Astrocyte (in vitro differentiated cells and primary cell): ENCODE measurements at places on chromosomes 12 and 14. TPM values are rescaled to one million over a fixed set of nuclear protein-coding genes. Genes with fewer than 3 reads are reported as not detected.

DNA sequence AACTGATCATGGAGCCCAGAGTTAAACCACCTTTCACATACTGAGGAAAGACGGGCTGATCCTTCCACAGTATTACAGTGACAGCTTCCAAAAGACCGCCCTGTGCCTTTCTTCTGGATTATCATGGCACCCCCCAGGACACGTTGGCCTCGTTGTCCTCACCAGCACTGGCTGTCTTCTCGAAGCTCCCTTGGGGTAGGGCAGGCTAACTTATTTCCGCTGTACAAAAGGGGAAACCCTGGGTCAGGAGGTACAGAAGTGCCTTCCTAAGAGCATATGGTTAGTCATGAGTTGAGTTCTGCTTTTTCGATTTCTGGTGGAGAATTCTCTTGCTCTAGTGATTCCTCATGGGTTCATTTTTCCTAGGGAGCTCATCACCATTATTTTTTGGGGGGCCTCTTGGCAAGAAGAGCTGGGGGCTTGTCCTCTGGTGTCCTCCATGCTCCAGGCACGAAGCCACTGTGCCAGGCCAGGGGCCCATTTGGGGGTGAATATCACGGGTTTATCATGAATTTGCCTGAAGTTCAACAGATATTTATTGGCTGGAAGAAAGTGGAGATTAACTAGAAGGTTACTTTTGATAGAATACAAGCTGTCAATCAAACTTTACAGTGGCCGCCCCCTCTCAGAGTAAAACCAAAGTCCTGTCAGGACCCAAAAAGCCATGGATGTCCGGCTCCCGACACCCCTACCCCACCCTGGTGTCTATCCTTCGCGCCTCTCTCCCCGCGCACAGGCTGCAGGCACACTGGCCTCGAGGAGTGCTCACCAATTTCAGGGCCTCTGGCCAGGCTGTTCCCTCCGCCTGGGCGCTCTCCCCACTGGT is 8.8 kb upstream of the TRAF3 start:
- H3K4me1 ChIP-seq: no peaks in the 10 kb centered on the region
- no peaks in the 10 kb centered on the region for H3K36me3 ChIP-seq
- H3K4me3 ChIP-seq: no peak overlapping the region
- no peak for DNase-seq

DNA sequence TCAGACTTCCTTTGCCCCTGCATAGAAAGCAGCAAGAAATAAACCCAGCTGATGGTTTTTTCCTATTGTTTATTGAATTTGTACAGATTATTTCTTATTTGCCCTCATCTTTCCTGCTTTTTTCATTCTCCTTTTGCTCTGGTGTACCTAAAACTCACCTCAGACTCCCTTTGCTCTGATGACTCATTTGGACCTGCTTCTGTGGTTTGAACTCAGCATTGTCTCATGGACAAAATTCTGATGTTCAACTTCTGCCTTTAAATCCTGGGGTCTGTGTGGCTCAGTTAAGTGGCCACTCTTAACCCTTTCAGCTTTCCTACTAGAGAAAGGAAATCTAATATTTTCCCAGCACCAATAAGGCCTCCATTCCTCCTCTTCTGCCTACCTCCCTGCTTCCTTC is 3.5 kb upstream of the SENP1 start:
- H3K27ac ChIP-seq: no peak overlapping the region
- H3K27me3 ChIP-seq: no peaks in the 10 kb centered on the region
- no peaks in the 10 kb centered on the region for H3K36me3 ChIP-seq
- H3K4me3 ChIP-seq: no peak overlapping the region

- no peak overlapping the region for H3K27ac ChIP-seq
- DNase-seq: no peak
- H3K4me3 ChIP-seq: no peak overlapping the region
- no peaks in the 10 kb centered on the region for H3K27me3 ChIP-seq
- H3K4me1 ChIP-seq: no peaks in the 10 kb centered on the region
- H3K36me3 ChIP-seq: no peaks in the 10 kb centered on the region
Measured at GRCh38 chr12:51740536-51740935, 108.0 kb downstream of the FIGNL2 start.

The FOXG1 gene
- 0.07 and 0.18 TPM in 2 replicates for total RNA-seq

DNA sequence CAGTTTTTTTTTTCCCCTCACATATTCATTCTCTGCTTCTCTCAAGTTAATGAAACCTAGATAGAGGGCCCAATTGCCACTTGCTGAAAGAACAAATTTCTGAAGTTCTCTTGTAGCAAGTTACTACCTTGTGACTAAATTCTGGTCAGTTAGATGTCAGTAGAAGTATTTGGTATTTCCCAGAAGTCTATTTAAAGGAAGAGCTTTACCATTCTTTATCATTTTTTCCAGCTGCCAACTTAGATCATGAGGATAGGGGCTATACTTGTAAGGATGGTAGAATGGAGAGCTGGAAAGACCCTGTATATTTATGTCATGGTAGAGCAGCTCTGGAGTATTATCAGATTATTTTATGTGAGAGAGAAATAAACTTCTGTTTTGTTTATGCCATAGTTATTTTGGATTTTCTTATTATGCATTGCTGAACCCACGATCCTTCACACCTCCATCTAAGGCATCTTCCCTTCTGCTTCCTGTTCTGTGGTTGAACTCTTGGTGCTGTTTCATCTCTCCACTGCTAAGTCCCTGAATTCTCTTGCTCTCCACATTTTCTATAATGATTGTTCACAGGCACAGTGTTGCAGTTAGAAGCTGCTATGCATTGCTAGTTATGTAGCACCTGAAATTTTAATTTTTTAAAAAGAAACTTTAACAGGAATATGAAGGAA is 25.9 kb downstream of the FUT8 start:
- no peaks in the 10 kb centered on the region for H3K27me3 ChIP-seq
- no peaks in the 10 kb centered on the region for H3K36me3 ChIP-seq
- DNase-seq: no peak

- no peaks in the 10 kb centered on the region for H3K36me3 ChIP-seq
- H3K27ac ChIP-seq: no peak overlapping the region
- no peaks in the 10 kb centered on the region for H3K4me1 ChIP-seq
- H3K27me3 ChIP-seq: no peaks in the 10 kb centered on the region
- DNase-seq: no peak
Measured at GRCh38 chr12:74646831-74647230, 109.2 kb downstream of the ATXN7L3B start.

The FOXN4 gene
- total RNA-seq: not detected in 2 replicates

DNA sequence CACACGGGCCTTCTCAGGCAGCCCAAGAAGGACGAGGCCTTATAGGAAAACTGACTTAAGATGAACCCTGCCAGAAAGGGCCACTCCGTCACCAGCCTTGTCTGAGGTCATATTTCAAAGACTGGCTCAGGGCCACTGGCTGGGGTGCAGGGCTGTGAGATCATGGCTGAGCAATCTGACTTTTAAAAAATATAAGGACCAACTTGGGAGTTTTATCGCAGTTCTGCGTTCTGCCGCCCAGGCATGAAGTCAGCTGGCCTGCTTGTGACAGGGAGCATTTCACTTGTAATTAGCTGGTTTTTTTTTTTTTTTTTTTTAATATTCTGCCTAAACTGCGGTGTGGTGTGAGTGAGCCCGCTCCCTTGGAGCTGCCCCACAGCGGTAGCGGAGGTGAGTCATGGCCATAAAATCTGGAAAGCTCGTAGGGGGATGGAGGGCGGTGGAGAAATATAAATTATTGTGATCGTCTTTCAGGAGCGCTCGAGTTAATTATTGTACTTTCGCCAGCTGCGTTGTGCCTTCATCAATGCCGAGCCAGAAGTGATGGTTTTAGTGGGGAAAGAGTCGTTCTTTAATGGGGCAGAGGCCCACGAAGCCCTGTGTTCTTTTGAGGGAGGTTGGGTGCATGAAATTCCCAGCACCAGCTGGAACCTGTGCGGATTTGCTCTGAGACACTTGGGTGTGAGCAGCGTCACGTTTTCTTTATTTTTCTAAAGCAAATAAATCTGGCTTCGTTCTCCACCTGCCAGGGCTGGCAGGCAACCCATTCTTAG is 231.9 kb downstream of the C12orf75 start:
- H3K27me3 ChIP-seq: no peaks in the 10 kb centered on the region
- H3K4me3 ChIP-seq: peak overlapping the region; percentile 53
- peak; percentile 89 for DNase-seq

The PLEKHH1 gene
- total RNA-seq: 2.3 and 3.3 TPM in 2 replicates

DNA sequence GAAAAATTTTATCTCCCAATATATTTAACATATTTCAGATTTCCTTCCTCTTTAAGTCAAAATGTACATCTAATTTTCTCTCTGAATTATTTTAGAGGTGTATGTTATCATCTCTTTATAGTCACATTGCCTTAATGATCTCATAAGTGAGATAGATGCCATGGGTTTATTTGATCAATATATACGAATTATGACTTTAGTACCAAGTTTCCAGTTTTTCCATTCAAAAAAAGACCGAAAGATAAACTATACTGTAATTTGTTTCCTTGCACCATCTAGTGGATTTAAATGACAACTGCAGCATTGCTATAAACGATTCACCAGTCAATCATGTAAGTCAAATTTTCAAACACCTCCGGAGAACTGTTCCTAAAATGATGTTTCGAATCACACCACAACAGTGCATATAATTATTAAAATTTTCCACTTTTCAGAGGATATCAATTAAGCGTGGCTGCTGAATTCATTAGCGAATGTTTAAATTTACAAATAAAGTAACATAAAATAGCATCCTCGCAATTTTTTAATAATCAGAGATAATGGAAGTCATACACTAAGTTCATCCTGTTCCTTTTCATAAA is 419 bp upstream of the ATXN7L3B start:
- H3K27me3 ChIP-seq: no peaks in the 10 kb centered on the region
- H3K4me1 ChIP-seq: peaks cover 24% of the 10 kb centered on the region
- peak overlapping the region; percentile 98 for H3K4me3 ChIP-seq
- peak overlapping the region; percentile 99 for H3K27ac ChIP-seq
- peak; percentile 44 for DNase-seq
- H3K36me3 ChIP-seq: peaks cover 9% of the 10 kb centered on the region

DNA sequence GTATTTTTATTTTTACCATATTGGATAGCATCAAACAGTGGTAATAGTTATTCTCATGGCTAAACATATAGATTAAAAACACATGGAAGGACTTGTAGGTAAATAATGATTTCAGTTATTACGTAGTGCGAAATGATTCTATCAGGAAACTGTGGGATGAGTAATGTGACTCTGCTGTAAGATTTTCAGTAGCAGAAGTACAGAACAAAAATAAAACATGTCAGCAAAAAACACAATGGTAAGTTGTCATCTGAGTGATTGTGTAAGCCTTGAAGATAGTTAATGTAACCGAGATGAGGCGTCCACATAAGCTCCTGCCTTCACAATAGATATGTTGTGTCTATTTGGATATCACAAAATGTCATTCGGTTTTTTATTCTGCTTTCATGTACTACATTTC is 99.8 kb downstream of the BORCS5 start:
- H3K27me3 ChIP-seq: no peaks in the 10 kb centered on the region
- H3K4me1 ChIP-seq: no peaks in the 10 kb centered on the region
- no peak overlapping the region for H3K4me3 ChIP-seq

The LALBA gene
- total RNA-seq: not detected in 2 replicates

GRCh38 chr14:92694807-92695206 is 53.6 kb downstream of the LGMN start:
- H3K4me3 ChIP-seq: no peak overlapping the region
- peaks cover 19% of the 10 kb centered on the region for H3K27me3 ChIP-seq
- no peak for DNase-seq
- H3K4me1 ChIP-seq: no peaks in the 10 kb centered on the region

DNA sequence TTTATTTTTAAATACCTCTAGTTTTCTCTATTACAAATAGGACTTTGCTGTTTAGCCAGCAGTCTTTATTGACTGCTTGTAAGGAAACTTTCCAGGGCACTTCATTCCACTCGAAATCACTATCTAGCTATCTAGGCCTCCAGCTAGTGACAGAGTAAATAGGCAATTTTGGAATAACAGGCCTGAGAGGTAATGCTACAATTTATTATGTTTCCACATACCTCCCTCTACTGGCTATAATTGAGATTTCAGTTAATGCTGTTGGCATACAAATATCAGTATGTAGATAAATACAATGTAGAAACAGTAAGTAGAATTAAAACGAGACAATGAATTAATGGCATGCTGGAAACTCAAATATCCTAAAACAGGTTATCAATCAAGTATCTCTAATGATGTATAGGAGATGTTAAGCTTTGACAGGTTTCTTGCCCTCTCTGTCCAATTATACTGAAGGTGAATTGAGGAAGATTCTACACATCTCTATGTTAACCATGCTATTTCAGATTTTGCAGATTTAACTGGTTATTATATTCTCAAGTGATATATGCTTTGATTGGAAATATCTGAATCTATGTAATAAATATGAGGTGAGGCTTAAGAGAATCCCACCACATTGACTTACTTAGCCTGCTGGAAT is 7.2 kb downstream of the DTD2 start:
- peak; percentile 19 for DNase-seq
- no peak overlapping the region for H3K4me3 ChIP-seq
- no peaks in the 10 kb centered on the region for H3K4me1 ChIP-seq
- H3K27me3 ChIP-seq: no peaks in the 10 kb centered on the region
- H3K27ac ChIP-seq: no peak overlapping the region
- peaks cover 13% of the 10 kb centered on the region for H3K36me3 ChIP-seq

The JAG2 gene
- 5.8 and 6.6 TPM in 2 replicates for total RNA-seq

DNA sequence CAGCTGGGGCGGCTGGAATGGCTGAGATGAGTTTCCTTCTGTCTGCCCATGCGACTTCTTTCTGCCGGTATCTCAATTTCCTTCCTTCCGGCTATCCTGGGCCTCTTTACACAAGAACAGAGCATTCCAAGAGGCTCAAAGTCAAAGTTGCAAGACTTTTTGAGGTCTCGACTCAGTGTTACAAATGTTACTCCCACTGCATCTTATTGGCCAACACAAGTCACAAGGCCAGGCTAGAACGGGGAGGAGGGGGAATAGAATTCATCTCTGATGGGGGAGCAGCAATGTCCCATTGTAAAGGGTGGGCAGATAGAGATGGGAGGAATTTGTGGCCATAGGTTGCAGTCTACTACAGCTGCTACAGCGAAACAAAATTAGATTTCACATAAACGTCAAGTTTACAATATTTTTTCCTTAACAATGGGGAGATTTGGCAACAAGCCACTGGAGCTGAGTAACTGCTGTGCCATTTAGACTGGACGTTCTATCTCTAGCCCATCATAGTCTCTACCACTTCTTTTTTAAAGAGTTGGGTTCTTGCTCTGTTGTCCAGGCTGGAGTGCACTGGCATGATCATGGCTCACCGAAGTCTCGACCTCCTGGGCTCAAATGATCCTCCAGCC is 9.5 kb upstream of the NYNRIN start:
- peaks cover 3% of the 10 kb centered on the region for H3K27me3 ChIP-seq
- peak; percentile 22 for DNase-seq
- H3K4me1 ChIP-seq: peaks cover 4% of the 10 kb centered on the region
